ENCODE measurements at places on chromosomes 7 and 10. TPM values are rescaled to one million over a fixed set of nuclear protein-coding genes. Genes with fewer than 3 reads are reported as not detected.

GBX1 gene
- polyA plus RNA-seq = not detected

- no peak for DNase-seq
These were observed 116.7 kb downstream of the SLC25A40 start for GRCh38 chr7:87759501-87759900.

- no peak for DNase-seq
These were observed 417.5 kb downstream of the DPP6 start for GRCh38 chr7:154469652-154470051.

DNA sequence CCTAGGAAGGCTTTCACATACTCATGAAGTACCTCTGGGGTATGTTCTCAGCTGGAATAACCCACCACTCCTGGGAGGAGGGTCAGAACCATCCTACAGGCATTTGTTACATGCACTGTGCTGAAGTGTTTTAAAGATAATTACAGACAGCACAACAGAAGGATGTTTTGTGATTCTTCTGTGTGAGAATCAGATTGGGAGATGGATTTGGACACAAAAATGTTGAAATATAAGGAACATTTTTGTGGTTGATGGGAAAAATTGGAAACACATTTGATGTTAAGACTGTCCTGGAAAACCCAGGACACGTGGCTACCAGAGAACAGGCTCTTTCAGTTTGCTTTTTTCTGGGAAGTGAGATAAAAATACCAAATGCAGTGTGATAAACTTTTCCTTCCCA is 61.4 kb downstream of the BICC1 start:
- DNase-seq = no peak

DNA sequence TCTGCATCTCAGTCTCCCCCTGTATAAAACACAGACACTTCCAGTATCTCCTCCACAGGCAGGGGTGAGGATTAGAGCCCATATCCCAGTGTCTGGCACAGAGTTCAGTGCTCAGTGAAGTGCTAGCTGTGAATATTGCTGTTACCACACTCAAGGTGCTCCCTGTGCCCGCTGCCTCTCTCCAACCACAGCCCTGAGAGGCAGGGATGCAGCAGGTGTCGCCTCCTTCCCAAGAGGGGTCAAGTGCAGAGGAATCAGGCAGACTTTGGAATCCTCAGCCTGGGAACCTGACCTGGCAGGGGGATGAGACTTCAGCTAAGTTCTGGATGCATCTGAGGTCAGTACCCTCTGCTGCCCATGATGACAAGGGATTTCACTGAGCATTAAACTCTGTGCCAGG is 163.1 kb downstream of the GFRA1 start:
- no peak for DNase-seq

GRCh38 chr10:62459072-62459471 is 84.9 kb downstream of the ZNF365 start:
- DNase-seq = peak; percentile 85

DNA sequence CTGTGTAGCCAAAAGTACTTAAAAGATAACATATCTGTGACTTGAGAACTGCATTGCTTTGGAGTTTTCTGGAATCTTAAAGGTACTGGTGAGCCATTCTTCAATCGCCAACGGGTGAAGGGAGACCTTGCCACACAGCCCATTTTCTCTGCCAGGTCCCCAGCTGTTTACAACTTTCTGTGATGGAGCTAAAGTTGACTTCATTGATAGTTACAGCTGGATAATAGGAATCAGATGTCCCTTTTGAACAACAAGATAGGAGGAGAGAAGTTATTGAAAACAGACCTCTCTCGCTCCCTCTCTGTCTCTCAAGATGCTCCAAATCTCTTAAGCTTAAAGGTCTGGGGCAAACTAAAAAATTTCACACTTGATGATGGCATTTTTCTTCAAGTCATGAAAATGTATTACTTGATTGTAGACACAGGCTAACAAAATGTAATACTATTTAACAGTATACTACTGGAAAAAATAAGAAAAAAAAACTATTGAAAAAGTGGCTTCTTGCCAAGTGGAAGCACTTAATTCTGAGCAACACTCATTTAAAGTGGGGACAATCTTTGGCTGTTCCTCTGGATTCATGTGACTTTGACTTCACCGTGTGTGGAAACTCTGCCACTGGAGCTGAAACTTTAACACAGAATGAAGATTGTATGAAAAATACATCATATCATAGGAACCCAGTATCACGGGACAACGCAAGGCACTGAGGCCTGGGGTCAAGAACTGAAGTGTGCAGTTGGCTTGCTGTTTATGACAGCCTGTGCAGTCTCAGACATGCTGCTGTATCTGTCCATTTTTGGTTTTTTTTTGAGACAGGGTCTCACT is 78.4 kb upstream of the AFAP1L2 start:
- no peak for DNase-seq

Data from IMR-90 (cell line).